ENCODE measurements at places on chromosomes 13 and 19.
A peak's percentile ranks its signal among the peaks of the same experiment; 100 is the strongest.

DNA sequence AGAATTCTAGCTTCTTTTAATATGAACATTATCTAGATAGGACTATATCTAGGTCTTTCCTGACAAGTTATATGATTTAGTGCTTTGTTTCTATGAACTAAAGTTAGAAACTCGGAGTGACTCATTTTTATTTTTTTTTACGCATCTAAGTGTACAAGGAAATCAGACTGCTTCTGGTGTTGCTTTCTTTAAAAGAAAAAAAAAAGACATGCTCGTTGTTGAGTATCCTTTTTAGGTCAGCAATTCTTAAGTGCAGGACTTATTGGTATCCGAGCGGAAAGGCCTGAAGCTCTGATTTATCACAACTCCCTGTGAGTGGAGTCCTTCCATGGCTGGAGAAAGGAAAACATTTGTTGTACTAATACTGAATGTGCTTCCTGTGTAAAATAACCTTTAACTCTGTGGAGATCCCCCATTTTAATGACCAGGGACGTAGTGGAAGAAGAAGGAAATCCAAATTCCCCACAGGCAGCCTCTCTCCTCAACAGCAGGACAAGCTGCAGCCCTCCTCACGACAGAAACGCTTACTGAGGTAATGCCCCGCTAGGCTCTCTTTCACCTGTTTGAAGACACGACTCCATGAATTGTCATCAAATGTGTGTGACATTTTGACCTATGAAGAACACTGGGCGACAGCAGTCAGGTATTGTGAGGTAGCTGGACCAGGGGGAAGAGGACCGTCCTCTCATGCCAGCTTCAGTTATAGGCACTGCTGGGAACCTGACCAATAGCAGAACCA is 17.9 kb upstream of the POMP start:
- DNase-seq, result no peak

DNA sequence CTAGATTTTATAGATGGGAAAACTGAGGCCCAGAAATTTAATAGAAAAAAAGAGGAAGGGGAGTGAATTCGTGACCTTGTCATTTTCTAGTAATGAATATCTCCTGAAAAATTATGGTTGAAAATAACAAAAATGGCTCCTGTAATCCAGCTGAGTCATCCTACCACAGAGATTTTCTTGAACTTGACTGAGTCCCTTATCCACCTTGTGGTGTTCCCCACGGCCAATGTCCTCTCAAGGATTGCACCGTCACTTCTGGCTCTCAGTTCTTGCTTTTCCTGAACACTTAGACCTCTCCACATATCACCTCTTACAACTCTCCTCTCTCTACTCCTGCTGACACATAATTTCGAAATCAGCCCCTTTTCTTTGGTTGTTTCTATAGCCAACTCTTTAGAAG is 1.2 kb upstream of the KATNAL1 start:
- DNase-seq, result no peak

- DNase-seq, result no peak
Measured at GRCh38 chr19:33724021-33724720, 72.5 kb upstream of the KCTD15 start.

GRCh38 chr19:11979527-11979926 is 14.7 kb downstream of the ZNF763 start:
- no peak for DNase-seq

DNA sequence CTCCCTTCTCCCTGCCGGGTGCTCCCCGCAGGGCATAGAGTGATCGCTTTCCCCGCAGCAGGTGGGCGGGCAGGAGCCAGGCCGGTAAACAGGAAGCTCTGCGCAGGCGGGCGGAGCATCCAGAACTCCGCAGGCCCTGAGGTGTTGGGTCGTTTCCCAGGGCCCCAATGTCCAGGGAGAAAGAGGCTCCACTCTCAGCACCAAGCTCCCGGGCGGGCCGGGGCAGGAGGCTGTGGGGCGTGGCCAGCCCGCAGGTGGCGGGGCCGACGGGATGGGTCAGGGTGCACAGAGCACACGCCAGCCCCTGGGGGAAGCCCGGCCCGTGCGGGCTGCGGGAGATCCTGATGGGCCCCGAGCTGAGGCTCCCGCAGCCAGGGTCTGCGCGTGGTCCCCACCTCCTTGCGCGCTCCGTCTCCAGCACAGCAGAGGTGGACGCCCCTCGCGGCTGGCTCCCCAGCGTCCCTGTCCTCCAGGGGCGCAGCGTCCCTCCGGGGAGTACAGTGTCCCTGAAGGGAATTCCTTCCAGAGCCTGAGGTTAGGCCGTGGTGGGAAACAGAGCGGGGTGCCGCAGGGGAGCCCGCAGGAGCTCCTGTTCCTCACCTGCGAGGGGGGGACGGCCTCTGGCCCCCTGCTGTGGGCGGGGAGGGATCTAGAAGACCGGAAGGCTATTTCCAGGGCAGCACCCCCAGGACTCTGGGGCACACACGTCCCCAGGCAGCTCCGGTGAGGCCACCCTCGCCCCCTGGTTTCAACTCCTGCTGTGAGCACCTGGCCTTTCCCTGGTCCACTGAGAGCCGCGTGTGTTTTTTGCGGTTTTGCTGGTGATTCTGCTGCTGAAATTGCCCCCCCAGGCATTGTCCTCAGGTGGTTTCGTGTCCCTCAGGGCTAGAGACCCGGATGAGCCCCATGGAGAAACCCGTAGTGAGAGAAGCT is 12.2 kb downstream of the PIP5K1C start:
- no peak for DNase-seq

DNA sequence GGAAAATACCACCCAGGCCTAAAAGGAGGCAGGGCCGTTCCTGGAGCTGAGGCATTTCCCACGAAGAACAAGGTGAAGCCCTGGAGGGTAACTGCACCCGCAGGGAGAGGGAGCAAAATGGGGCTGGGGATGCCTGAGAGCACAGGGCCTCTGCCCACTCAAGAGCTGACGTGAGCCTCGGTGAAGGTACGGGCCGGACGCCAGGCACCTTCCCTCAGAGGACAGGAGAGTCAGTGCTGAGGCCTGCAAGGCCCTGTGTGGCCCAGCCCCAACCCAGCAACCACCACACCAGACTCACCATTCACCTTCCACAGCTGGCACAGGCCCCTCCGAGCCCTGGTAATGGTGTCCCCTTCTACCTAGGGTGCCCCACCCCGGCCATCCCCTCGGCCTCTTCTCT is 36.3 kb downstream of the DNMT1 start:
- DNase-seq, result no peak

GRCh38 chr13:99659226-99659625 is 158.0 kb downstream of the TM9SF2 start:
- DNase-seq, result no peak

- DNase-seq, result peak; percentile 12
Measured at GRCh38 chr19:5253406-5254110, 87.1 kb downstream of the PTPRS start.

DNA sequence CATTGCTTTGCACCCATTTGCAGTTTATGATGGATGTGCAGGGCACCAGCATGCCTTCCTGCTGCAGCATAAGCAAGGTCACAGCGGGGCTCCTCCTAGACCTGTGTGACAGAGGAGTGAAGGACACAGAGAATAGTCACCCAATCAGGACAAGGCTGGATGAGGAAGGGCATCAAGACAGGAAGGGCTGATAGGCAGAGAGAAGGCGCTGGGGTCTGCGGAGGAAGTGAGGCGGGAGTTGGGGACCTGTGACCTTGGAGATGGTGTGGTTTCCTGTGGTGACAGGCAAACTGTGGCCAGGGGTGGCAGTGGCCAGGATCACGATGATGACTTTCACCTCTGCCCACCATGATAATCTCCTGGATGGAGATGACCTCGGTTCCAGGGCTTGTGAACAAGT is 16.4 kb upstream of the KCTD15 start:
- no peak for DNase-seq

DNA sequence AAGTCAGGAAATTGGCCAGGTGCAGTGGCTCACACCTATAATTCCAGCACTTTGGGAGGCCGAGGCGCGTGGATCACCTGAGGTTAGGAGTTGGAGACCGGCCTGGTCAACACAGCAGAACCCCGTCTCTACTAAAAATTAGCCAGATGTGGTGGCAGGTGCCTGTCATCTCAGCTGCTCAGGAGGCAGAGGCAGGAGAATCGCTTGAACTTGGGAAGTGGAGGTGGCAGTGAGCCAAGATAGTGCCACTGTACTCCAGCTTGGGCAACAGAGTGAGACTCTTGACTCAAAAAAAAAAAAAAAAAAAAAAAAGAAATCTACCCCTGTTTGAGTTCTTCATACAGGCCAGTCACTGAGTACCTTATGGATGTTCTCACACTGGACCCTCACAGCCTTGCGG is 42.0 kb downstream of the SLC15A1 start:
- no peak for DNase-seq

DNA sequence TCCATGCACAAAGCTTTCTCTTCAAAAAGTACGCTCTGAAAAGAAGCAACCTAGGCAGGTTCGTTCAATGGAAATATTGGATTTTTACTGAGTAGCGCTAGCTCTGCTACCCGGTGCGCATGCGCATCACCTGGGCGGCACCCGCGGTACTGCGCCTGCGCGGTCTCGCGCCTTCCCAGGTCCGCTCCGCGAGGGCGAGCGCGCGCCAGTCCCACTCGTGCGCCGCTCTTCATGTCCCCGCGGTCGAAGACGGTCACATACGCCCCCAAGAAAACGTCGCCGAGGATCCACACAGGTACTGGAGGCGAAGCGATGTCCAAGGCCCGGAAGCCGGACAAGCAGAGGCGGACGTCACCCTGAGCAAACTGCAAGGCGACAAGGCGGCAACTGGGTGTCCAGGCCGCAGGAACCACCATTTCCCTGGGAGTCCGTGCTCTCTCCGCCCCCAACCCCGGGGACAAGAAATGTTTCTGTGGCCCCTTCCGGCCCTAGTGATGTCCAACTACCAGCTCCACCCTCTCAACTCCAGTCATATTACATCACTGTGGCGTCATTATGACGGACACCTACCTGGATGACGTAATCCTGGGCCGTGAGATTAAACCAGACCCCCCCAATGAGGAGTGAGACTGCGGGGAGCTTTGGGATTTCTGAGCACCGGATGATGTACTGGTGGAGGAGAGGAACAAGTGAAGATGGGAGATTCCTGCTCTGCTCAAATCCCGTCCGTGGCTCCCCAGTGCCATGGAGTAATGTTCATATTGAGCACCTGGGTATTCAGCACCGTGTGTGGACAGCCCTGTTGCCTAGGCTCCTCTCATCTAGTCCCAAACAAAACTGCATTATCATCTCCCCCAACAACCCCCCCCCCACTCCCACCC is 4.8 kb upstream of the KCNC3 start:
- DNase-seq, result peak; percentile 7

DNA sequence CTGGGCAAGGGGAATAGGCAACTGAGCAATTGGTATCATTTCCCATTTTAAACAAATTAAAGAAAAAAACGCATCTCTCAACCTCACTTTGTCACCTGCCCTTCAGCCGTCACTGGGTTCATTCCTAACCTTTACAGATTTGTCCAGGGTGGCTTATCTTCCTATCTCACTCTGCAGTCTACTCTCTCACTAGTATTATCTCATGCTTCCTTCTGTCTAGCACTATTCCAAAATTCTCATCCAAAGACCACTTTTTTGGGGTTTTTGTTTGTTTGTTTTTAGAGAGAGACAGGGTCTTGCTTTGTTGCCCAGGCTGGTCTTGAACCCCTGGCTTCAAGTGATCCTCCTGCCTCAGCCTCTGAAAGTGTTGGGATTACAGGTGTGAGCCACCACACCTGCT is 26.7 kb upstream of the MPHOSPH8 start:
- DNase-seq, result no peak

DNA sequence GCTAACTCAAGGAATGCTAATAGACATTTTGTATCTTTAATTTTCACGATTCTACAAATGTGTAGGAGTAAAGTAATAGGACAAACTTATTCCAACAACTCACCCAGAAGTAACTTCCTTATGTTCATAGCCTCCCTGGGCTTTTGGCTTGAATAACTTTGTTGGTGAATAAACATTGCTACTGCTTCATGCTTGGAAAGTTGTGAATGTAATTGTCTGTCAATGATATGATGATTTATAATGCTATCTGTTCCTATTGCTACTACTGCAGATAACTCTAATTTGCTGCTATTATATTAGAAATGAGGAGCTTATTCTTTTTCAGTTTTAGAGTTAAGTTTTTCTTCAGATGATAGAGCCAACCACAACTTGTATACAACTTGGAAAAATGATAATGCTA is 307.7 kb downstream of the PCDH9 start:
- no peak for DNase-seq

DNA sequence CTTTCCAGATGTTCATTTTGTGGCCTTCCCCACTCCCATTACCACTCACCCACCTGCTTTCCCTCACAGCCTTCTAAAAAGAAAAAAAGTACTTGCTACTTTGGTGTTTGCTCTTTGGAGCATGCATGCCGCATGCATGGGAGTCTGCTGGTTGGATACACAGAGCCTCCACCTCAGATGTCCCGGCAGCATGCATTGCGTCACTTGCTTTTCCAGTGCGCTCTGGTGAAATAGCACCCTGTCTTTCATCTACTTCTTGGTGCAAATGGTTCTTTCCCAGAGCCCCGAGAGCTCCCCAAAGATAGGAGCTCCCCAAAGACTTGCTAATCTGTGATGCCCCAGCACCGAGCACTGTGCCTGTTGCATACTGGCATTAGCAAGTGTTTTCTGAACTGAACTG is 333.2 kb upstream of the ZNF507 start:
- DNase-seq, result no peak

- no peak for DNase-seq
Measured at GRCh38 chr13:24742977-24743376, 21.0 kb upstream of the RNF17 start.

- DNase-seq, result no peak
Measured at GRCh38 chr13:60944016-60944415, 471.6 kb downstream of the PCDH20 start.

GRCh38 chr19:12156223-12157058 is at the start of gene ZNF625:
Gene ZNF625 (minus strand): TSS chr19:12156734. CDS start chr19:12156558, 176 bp downstream.
- DNase-seq, result peak; percentile 59

- no peak for DNase-seq
Measured at GRCh38 chr19:36009220-36009619, 607 bp upstream of the SYNE4 start.

GRCh38 chr13:110132225-110132982 is 174.6 kb downstream of the COL4A1 start:
- DNase-seq, result no peak

DNA sequence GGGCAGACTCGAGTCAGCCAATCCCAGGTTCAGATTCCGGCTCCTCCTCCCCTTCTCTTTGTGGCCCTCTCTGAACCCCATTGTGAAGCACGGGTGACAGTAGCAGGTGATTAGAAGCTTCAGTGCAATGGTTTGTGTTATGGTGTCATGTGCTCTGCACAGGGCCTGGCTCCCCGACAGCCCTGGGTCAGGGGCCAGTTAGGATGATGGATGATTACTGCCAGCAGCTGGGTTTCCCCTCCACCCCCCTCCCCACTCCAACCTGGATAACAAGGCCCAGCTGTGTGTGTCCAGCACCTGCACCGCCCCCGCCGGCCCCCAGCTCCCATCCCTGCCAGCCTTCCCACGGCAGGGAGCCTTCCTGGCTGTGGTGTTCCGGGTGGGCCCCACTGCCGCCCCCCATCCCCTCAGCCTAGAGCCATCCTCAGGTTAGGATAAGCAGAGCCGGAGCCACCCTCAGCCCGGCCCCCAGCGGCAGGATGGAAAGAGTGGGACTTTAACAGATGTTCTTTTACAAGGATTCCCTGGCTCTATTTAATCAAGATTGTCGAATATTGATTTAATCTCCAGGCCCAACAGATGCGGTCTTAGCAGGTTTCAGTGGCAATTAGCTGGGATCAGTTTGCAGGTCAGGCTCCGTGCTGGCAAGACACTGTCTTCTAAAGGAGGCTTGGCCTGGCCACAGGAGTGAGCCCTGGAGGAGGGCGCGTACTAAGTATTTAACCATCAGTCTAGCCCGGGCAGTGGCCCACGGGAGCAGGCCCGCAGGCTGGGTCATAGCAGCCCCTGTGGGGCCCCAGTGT is 156.2 kb downstream of the SIPA1L3 start:
- no peak for DNase-seq

GRCh38 chr13:90154311-90154960 is 1193.1 kb upstream of the MIR17HG start:
- no peak for DNase-seq

GRCh38 chr13:20351281-20352022 is 119.3 kb upstream of the GJB6 start:
- peak; percentile 39 for DNase-seq
